ENCODE measurements at places on chromosomes 5 and 9. TPM values are rescaled to one million over a fixed set of nuclear protein-coding genes. Genes with fewer than 3 reads are reported as not detected.

DNA sequence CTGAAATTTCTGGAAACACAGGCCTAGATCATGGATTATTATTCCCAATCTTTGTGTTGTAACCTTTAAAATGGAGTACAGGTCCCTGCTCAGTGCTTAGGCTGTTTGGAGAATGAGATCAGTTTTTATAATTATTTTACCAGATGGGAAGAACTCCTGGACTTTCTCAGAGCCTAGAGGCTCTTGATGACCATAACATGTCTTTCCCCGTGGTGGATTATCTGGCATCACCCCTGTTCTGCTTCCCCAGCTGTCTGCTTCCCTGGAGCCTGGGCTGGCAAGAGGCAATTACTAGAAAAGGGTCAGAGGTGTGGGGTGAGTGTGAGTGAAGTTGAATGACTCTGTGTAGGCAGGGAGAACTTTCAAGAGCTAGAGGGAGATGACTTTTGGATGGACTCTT, 143.0 kb downstream of the CARTPT start:
- no peak for DNase-seq

The APBA1 gene
- total RNA-seq: 0.35 TPM

DNA sequence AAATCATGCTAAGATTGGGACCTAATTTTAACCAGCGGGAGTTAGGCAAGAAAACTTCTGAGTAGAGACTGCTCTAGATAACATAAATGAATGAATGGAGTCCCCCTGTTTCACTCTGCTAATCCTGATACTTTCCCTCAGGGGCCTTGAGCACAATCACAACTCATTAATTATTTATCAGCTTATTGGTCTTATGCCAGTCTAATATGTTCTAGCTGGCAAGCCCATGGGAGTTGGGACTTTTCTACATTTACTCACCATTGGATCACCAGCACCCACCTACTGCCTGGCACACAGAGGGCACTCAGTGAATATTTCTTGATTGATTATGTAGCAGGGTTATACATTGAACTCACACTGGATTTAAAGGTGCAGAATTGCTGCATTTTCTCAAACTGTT, 13.5 kb upstream of the TMED7 start:
- DNase-seq: no peak

DNA sequence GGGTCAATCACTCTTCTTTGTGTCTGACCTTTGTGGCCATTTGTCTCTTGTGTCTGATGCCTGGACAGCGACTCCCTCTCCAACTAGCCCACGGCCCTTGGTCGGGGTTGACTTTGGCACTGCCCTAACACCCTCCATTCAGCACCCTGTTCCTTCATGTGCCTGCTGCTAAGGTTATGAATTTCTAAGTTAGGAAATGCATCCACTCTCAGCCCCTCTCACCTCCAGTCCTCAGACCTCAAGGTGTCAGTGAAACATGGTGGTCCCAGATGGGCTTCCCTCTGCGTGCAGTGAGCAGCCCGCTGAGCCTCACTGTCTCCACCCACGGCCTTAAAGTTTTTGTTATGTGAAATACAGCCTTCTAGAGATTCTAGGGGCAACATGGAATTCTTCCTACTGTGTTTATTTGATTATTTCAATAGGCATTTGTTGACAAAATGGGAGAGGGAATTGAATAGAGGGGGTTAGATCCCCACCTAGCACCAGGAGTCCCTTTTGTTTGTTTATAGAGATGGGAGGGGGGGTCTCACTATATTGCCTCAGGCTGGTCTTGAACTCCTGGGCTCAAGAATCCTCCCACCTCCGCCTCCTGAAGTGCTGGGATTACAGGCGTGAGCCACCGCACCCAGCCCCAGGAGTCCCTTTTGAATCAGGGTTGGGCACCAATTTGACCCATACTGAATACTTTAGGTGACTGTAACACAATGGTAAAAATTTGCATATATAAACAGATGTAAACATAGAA, 1.6 kb upstream of the GLIPR2 start:
- no peak for DNase-seq

DNA sequence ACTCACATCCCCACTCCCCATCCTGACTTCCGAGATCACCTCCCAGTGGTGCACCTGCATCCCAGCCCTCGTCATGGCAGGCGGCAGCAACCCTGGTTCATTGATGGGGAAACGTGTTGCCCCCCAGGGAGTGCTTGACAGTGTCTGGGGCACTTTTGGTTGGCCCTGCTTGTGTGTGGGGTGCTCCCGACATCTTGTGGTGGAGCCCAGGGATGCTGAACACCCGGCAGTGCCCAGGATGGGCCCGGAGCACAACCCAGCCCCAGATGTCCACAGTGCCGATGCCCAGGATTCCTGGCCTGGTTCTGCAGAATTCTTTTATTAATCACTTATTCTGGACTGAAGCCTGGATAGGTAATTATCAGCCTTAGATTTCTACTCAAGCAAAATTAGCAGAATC, 3.7 kb downstream of the MRPL36 start:
- no peak for DNase-seq

- DNase-seq: peak; percentile 84
These were observed 3.7 kb upstream of the STXBP1 start for GRCh38 chr9:127608104-127608966.

GRCh38 chr9:2178034-2178734, 163.0 kb downstream of the SMARCA2 start:
- no peak for DNase-seq

GRCh38 chr9:12798066-12798770, 23.4 kb downstream of the LURAP1L start:
- no peak for DNase-seq

DNA sequence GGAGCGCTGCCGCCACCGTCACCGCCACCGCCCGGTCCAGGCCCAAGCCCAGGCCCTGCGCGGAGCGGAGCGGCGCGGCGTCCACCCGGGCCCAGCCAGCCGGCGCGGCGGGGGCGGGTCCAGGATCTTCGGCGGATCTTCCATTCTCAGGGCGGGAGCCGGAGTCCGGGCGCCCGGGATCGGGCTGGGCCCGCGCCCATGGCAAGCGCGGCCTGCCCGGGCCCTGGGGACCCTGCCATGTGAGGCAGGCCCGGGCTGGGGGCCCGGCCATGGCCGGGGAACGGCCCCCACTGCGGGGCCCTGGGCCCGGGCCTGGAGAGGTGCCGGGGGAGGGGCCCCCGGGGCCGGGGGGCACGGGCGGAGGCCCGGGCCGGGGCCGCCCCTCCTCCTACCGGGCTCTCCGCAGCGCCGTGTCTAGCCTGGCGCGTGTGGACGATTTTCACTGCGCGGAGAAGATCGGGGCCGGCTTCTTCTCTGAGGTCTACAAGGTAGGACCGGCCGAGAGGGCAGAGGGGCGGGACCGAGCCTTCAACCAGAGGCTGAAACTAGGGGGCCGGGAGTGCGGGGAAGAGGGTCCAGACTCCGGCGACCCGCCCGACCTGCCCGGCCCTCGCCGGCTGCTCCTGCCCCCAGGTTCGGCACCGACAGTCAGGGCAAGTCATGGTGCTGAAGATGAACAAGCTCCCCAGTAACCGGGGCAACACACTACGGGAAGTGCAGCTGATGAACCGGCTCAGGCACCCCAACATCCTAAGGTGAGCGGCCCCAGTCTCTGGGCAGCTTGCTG, 482 bp downstream of the TESK1 start:
- DNase-seq: peak; percentile 63

GRCh38 chr9:83965350-83966208, 14.4 kb downstream of the HNRNPK start:
- DNase-seq: no peak

DNA sequence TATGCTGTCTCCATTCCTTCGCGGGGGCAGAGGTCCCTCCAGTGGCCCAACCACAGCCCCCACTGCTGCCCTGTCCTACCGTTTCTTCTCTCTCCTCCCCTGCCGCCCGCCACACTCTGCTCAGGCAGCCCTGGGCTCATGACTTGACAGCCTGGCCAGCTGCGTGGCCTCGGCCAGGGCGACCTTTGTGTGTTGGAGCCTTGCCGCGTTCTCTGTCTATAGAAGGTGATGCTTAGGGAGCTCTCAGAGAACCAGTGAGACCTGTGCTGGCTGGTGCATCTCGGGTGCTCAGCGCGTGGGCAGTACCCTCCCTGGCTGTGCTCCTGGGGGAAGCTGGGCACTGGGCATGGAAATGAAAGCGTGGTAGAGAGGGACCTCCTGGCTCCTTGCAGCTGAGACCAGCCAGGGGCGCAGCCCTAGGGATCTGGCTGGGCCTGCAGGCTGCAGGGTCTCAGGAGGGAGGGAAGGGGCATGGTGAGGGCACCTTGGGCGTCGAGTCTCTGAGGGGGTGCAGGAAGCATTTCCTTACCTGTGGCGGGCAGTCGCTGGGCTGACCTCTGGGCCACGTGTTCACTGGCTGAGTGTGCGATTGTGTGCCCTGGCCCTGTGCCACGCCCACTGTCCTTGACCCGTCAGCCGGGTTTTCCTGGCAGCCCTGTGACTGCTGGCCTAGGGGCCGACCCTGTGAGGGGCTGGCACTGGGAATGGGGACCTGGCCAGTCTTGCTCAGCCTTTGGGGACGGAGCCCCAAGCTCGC, 50.3 kb downstream of the RXRA start:
- no peak for DNase-seq

The GCNT1 gene
- 4.2 TPM for total RNA-seq

The TNFSF15 gene
- 0.47 TPM for total RNA-seq

The ORM1 gene
- not detected for total RNA-seq

DNA sequence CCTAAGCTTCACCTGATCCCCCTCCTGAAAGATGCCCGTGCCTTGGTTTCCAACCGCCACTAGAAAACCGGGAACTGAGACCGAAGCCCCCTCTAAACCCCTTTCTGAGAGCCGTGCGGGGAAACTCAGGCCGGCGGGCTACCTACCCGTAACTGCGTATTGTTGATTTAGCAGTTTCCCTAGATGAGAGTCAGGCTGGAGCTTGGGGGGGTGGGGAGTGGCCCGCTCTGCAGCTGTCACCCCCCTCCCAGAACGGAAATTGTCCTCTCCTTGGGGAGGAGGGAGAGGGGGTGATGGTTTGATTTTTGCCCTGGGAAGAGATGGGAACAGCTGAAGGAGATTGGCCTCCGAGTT, 2.5 kb downstream of the CXXC5 start:
- DNase-seq: no peak

GRCh38 chr5:43437062-43437660, 25.0 kb upstream of the CCL28 start:
- no peak for DNase-seq

The CMBL gene
- total RNA-seq: 0.46 TPM

The EIF4E1B gene
- total RNA-seq: not detected

DNA sequence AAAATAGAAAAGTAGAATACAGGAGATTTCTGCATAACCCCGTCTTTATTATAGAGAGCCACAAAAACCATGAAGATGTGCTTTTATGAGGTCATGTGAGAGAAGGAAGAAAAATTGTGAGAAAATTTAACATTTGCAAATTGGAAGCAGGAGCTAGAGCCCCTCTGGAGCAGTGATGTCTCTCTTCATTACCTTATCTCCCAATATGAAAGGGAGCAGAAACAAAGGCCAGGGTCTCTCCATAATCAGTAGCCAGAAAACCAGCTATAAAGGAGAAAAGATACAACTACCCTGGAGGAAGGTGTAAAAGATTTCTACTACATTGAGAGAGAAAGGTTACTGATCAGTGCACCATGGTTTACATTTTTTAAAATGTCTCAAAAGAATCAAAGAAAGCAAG, 53.2 kb upstream of the ITGA1 start:
- no peak for DNase-seq

The MCC gene
- total RNA-seq: 1.9 TPM

- DNase-seq: no peak
These were observed 219.4 kb downstream of the ATPSCKMT start for GRCh38 chr5:10030219-10030831.

- no peak for DNase-seq
These were observed 806 bp upstream of the RNF224 start for GRCh38 chr9:137226338-137227053.

The PKD2L2 gene
- 0.30 TPM for total RNA-seq

The ANKH gene
- total RNA-seq: 72.8 TPM

DNA sequence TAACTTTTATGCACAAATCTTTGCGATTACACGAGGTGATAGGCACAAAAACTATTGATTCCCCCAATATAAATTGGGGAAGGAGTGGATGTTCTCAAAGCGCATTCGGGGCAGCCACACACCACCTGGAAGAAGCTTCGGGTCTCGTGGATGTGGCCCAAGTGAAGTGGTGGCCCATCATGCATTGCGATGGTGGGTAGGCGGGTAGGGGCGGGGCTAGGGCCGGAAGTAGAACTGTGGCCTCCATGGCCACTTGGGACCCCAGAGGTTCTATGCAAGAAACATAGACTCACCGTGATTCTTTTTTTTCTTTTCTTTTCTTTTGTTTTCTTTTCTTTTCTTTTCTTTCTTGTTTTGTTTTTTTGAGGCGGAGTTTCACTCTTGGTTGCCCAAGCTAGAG, 86.4 kb upstream of the SLC44A1 start:
- peak; percentile 8 for DNase-seq

- DNase-seq: no peak
These were observed 12.4 kb downstream of the PCDH12 start for GRCh38 chr5:141945511-141946051.

DNA sequence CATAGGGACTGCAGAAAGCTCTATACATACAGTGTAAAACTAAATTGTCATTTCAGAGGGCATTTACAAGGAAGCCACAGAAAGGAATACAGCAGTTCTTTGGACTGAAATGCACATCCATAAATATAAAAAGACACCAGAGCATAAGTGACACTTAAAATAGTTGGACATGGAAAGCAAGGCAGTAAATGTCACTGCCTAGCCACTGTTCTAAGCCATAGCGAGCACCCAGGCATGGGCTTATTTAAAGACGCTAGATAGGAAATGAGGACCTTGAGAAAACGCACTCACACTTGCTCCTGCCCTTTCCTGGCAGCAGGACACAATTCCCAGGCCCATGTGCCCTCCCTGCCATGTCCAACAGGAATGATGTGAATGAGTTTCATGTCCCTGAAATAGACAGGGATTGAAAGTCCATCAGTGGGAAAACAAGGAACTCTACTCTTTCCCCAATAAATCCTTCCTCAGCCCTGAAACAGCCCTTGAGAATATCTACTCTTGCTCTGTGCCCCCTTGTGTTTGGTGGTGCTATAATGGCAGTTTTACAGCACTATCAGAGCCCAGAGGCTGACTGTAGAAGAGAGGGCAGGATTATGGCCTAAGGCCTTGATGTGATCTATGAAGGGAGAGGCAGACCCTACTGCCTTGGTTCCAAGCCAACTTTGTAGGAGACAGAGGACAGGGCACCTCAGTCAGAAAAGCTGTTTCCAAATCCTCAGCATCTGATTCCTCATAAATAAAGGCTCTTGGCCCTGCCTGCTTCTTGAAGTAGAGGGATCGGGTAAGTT, 182.9 kb downstream of the SAXO1 start:
- DNase-seq: no peak

The PIP5KL1 gene
- 1.9 TPM for total RNA-seq

- DNase-seq: peak; percentile 74
These were observed 2.7 kb downstream of the LARP1 start for GRCh38 chr5:154757814-154758406.

The ALDOB gene
- total RNA-seq: not detected

The LCN2 gene
- not detected for total RNA-seq

GRCh38 chr5:66661149-66661548, 65.0 kb downstream of the MAST4 start:
- DNase-seq: no peak

DNA sequence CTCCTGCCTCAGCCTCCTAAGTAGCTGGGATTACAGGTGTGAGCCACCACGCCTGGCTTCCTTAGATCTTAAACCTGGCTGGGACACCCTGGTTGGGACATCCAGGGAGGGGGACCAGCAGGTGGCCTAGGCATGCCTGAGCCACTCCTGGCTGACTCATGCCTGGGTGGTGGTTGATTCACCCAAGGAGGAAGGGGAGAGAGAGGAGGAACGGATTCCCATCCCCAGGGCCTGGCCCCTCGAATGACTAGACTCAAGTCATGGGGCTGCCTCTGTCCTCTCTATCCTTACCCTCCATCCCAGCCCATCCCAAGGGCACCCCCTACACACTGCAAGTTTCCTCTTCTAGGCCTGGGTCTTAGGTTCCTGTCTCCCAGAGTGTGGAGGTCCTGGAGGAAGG, 12.7 kb downstream of the EEIG1 start:
- peak; percentile 76 for DNase-seq

The QRFP gene
- total RNA-seq: not detected
